ENCODE measurements at places on chromosomes 12 and 14. TPM values are rescaled to one million over a fixed set of nuclear protein-coding genes. Genes with fewer than 3 reads are reported as not detected.

IFNG gene
- total RNA-seq = not detected

DNA sequence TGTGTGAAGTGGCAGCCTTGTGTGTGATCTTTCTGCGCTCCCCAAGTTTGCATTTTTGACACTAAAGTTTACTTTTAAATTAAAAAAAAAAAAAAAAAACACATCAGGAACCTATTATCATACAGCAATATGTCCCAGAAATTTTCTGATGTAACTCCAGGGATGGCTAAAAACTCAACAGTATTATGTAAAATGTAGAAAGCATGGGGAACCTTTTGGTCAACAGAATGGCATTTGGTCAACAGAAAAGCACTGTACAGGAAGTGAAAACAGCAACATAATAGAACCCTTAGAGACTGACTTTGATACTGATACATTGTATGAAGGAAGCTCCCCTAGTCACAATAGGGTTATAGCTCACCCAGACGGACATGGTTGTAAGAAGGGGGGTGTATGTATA lies 224.3 kb downstream of the ITPR2 start:
- no peak for DNase-seq

DNA sequence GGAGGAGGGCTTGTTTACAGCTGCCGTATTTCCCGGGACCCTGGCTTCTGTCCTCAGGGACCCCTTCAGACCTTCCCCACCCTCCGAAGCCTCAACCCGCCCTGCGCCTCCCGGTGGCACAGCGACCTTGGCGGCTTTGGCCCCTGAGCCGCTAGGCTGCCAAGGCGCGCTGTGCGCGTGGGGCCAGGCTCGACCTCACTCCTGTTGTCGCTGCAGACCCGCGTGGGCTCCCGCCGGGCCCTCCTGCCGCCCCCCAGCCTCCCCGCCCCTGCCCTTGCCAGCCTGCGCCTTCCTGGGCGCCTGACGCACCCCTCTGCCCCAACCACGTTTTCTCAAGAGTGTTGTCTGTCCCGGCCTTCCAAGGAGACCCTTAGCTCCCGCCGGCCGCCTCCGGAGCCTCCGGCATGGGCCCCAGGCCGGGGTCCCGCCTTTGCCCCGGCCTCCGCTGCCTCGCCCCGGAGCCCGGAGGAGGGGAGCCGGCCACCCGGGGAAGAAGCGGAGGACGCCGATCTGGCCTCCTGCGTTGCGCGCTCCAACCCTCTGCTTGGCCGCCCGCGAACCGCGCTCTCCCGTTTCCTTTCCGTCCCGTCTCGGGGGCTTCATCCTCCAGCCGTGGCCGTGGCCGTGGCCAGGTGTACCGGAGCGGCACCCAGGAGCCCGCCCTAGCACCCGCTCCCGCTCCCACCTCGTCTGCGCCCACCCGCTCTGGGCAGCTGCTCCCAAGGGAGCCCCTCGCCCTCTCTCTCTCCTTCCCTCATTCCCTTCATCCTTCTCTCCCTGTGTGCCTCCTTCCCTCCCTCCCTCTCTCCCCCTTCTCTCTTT lies 19.9 kb downstream of the PPP2R5C start:
- DNase-seq = peak; percentile 87

DNA sequence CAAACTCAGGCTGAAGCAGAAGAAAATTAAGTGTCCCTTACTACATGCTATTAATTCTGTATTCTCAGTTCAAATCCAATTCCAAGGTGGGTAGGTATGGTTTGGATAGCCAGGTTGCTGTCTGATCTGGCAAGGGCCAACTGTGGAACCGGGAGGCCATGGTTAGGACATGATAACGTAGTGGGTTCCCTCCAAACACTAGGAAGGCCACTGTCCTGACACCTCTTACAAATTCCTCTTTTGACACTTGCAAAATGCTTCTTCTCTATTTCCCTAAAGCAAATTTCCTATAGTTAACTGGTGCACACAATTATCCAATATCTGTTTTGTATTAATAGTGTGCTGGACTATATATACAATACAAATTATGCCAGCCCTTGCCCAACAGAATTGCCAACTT lies 70.8 kb downstream of the RNF34 start:
- DNase-seq = no peak

- DNase-seq = no peak
Observed at GRCh38 chr14:68577802-68578541, 214.9 kb downstream of the ZFP36L1 start.

- no peak for DNase-seq
Observed at GRCh38 chr12:92304371-92305055, 158.9 kb upstream of the BTG1 start.

DNA sequence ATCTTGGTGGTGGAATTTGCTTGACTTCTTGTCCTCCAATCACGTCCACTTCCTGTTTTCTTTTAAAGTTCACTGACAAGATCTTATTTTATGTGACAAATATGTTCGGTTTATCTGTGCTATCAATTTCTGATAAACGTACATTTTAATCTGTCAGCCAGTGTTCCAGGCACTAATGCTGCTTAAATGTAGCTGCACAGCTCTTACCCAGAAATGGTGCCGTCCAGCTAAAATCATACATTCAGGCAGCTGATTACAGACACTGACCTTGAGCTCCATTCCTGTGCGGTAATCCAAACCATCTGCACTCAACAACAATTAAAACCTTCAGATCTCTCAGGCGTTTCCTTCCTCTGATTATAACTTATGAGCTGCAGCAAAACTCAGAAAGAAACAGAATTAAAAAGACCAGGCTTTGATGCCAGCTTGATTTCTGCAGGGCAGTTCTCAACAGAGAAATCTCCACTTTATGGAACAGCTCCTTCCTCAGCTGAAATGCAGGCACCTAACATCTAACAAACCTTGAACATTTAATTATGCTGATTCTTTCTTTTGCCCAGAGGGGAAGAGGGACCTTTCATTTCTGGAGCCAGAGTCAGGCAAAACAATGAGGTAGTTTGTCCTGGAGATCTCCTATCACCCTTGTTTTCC lies 26.4 kb upstream of the RASSF3 start:
- no peak for DNase-seq

GRCh38 chr12:103677341-103677740 lies 90.3 kb downstream of the STAB2 start:
- no peak for DNase-seq

KRT79 gene
- total RNA-seq = 130 TPM

DNA sequence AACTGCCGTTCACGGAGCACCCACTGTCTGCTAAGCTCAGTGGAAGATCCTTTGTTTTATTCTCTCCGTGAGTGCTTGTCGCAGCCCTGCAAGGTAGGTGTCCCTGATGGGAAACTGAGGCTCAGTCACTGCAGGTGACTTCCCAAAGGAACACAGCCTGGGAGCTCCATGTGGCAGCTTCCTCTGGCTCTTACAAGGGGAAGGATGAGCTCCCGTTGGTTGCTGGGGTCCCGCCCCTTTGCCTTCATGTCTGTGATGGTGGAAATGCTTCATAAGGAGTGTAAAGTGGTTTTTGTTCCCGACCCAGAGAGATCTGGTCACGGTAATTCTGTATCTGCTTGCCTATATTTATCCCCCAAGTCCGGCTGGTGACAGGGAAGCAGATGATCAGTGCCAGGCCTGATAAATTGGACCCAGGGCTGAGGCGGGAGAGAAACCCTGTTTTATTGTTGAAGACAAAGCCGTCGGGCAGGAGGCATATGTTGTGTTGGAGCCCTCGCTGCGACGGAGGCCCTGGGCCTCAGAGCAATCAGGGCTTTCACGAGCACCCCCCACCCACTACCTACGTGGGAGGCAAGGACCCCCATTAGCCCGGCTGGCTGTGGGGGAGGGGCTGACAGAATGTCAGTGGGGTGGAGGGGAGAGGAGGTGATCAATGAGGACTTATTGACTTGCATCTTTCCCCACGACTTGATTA lies 91.9 kb downstream of the KIF26A start:
- DNase-seq = no peak

DNA sequence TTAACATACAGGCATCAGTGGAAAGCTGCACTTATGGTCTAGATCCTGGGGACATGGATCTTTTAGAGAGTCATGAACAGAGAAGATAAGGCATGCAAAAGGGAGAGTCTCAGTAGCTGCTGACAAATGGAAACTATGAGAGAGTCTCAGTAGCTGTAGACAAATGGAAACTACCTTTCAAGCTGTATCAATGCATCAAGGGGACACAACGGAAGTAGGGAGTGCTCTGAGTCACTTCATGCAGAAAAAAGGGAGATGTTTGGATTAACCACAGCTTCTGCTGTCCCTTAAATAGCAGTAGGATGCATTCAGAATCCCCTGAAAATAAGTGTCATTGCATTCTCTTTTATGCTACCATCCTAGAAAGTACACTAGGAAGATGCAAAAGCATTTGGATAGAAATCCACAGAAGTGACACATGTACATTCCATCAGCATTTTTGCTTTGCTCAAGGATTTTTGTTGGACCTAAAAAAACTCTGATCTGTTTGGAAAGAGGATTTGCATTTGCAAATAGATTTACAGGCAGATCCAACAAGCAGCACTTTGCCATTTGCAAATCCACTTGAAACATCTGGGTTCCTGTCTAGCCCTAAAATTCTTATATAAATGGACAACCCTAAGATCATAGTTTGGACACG lies 227.5 kb upstream of the LMO3 start:
- DNase-seq = no peak

DNA sequence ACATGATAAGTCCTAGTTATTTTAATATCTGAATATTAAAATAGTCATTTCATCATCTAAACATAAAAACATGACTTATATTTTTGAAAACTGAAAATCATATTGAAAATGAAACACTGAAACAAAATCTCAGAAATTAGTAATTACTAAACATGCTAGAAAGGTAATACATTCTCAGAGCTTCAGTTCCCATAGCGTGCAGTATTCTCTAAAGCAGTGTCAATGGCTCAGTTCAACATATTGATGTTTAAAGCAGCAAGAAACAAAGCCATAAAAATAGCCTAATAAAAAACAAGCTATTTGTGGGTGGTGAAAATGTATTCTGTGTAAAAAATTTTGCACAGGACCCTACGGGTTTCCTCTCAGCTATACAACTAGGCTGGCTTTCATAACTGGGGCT lies 1337.4 kb downstream of the FSCB start:
- DNase-seq = no peak

GRCh38 chr14:29814156-29815015 lies 113.3 kb downstream of the PRKD1 start:
- DNase-seq = no peak

GRCh38 chr12:20119596-20120402 lies 248.5 kb upstream of the PDE3A start:
- DNase-seq = no peak

ANKRD33 gene
- not detected for total RNA-seq

Measured in lower leg skin (tissue), 4 donors.